Activated T-cell treated with anti-CD3 and anti-CD28 coated beads, Interleukin-2, amount 50 U/mL, for 24 hours (primary cell): ENCODE measurements at places on chromosomes 12 and 14.
A peak's percentile ranks its signal among the peaks of the same experiment; 100 is the strongest.

GRCh38 chr12:76927170-76927784, 48.5 kb upstream of the CSRP2 start:
- peak; percentile 42 for DNase-seq

- no peak for DNase-seq
Observed at GRCh38 chr14:54947230-54947629, 44.6 kb upstream of the GCH1 start.

GRCh38 chr14:37170237-37170636, 2.2 kb downstream of the SLC25A21 start:
- no peak for DNase-seq

GRCh38 chr14:55546212-55546874, 33.7 kb upstream of the KTN1 start:
- DNase-seq, result no peak

- DNase-seq, result no peak
Observed at GRCh38 chr14:64193821-64194220, 100.3 kb downstream of the ESR2 start.

GRCh38 chr12:108735855-108736254, 4.5 kb upstream of the CORO1C start:
- no peak for DNase-seq

- no peak for DNase-seq
Observed at GRCh38 chr14:81165188-81165587, 55.6 kb downstream of the GTF2A1 start.

DNA sequence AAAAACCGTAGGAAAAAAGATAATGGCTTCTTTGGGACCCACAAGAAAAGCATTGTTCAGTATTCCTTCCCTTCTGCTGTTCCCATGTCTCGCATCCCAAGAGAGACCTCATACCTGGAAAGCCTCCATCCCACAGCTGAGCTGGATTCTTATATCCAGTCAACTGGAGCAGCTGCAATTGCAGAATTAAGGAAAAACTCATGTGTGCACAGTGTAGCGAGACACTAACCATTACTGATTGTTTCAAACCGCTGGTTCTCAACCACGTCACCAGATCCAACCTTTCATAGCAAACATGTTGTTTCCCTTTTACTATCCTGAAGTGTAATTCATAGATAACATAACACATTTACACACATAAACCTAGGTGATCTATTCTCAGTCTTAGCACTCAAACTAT, 5.5 kb upstream of the RNASE10 start:
- no peak for DNase-seq

DNA sequence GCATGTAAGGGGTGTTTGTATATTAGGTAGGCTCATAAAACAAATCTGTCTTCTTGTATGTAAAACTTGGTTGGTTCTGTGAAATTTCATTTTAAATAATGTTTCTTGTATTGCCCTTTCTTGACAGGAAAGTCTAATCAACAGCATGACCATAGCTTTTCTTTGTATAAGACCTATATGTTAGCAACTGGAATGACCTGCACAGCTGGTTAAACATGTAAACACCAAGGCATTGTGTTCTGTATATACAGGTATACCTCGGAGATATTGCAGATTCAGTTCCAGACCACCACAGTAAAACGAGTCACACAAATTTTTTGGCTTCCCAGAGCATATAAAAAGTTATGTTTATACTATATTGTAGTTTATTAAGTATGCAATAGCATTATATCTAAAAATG, 183.6 kb downstream of the ERC1 start:
- DNase-seq, result no peak

DNA sequence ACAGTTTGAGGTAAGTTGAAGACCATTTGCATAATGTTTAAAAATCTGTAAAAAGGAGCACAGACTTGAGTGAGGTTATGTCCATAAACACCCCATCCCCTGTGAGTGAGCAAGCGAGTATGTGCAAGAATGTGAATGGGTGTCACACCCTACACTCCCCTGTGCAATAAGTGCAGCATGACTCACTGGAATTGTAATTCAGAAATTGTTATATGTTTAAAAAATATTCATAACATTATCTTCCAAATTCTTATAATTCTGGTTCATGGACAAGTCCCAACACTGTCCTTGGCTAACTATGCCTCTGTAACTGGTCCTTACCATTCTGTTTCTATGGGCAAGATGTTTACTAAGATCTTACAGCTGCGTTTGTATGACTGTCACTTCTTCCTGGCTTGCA, 207.8 kb upstream of the FAR2 start:
- DNase-seq, result no peak

DNA sequence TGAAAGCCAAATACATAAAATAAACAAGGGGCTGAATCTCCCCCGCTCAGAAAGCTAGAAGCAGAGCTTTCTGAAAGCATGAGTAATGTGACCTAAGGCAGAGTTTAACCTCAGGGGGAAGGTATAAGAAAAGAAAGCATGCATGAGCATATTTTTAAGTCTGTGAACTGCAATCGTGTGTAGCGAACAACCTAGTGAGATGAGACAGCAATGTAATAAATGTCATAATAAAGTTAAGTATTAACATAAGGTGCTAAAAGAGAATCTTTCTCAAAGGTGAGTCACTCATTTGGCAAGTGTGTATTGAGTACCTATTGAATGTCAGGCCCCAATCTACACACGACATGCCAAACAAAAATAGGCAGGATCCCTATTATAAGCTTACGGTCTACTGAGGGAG, 14.2 kb upstream of the WDR20 start:
- no peak for DNase-seq

GRCh38 chr12:99339663-99340062, 307.9 kb upstream of the GARIN6 start:
- no peak for DNase-seq

GRCh38 chr12:81953541-81953940, 194.4 kb upstream of the PPFIA2 start:
- DNase-seq, result no peak

DNA sequence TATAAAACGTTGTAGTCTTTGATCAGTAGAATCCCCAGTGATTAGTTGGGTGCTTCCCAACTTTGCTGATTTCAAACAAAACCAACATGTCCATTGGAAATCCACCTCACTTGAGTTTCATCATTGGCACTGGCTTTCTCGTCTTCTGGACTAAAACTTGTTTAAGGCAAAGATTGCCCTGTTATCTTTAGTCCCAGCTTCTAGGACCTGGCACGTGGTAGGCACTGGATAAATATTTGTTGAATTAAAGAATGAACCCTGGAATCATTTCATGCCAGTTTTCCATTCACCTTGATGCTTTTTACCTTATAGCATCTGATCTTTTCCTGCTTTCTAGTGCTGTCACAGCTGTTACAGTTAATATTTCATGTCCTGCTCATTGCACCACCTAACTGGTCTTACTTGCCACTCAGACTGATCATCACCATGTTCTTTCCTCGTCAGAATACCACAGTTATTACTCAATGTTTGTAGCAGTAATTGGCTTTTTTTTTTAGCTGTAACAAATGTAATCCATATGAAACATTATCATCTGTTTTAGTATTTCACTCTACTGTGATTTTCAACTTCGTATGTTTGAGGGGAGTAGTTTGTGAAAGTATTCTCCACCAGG, 7.3 kb upstream of the C12orf50 start:
- no peak for DNase-seq

GRCh38 chr12:119578112-119578511, 15.5 kb upstream of the TMEM233 start:
- no peak for DNase-seq

GRCh38 chr14:58839233-58839632, 201.5 kb downstream of the DACT1 start:
- no peak for DNase-seq

- DNase-seq, result no peak
Observed at GRCh38 chr12:95766356-95767019, 24.1 kb downstream of the NTN4 start.

DNA sequence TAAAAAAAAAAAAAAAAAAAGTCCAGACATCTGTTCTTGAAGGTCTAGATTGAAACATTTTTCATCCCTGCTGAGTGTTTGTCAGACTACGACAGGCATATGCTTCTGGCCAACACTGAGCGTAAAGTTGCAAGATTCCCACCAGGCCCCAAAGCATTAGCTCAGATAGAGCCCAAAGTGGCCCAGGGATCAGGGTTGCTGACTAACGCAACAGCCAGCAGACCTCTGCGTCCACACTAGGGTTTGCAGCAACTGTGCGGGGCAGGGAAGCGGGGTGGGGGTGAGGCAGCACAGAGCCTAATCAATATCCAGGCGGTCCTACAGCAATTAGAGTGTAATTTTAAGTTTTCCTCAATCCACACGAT, 55.7 kb downstream of the SSH1 start:
- DNase-seq, result no peak

DNA sequence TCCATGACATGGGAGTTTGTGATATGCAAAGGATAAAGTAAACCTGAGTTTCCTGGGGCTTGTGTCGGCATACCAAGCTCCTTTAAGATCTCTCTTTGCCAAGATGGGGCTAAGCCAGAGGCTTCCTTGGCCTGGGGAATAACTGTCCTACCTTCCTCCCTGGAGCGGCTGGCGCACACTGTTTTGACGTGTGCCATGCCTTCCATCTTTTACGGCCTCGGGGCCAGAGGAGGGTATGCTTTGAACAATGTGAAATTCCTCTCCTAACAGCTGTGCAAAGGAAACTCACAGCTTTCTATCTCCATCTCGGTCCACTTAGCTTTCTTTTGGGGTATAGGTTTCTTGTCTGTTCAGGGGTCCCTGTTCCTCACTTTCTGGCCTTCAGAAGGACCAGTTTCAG, 55.2 kb downstream of the NTF3 start:
- no peak for DNase-seq

- DNase-seq, result no peak
Observed at GRCh38 chr12:40618636-40619035, 73.6 kb upstream of the CNTN1 start.

- DNase-seq, result no peak
Observed at GRCh38 chr12:107335802-107336570, 242.6 kb upstream of the CRY1 start.

GRCh38 chr14:75579338-75579864, 981 bp downstream of the FLVCR2 start:
- no peak for DNase-seq

DNA sequence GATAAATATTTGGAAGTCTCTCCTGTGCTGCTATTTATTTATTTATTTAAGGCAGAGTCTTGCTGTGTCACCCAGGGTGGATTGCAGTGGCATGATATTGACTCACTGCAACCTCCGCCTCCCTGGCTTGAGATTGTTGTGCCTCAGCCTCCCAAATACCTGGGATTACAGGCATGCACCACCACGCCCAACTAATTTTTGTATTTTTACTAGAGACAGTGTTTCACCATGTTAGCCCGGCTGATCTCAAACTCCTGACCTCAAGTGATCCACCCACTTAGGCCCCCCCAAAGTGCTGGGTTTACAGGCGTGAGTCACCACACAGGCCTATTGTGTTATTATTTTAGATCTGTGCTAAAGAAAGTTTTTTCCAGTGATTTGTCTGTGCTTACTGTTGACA, 225.2 kb downstream of the CCER1 start:
- DNase-seq, result no peak

DNA sequence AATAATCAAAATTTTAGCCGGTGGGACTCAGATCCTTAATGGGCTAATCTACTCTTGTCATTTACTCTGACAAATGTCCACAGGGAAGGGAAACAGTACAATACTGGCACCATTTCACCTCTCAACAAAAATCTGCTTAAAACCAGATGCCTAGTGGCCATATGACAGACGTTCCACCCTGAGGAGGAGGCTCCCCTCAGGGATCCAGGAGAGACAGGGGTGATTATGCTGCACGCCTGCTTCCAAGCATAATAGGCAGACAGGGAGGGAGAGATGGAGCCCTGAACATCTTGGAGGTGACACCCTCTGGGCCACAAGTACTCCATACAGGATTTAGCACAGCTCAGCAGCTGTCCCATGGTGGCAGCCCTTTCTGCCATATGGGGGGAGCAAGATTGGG, 24.8 kb upstream of the AKAP6 start:
- DNase-seq, result no peak

- DNase-seq, result no peak
Observed at GRCh38 chr12:31783556-31783955, 54.7 kb upstream of the AMN1 start.

DNA sequence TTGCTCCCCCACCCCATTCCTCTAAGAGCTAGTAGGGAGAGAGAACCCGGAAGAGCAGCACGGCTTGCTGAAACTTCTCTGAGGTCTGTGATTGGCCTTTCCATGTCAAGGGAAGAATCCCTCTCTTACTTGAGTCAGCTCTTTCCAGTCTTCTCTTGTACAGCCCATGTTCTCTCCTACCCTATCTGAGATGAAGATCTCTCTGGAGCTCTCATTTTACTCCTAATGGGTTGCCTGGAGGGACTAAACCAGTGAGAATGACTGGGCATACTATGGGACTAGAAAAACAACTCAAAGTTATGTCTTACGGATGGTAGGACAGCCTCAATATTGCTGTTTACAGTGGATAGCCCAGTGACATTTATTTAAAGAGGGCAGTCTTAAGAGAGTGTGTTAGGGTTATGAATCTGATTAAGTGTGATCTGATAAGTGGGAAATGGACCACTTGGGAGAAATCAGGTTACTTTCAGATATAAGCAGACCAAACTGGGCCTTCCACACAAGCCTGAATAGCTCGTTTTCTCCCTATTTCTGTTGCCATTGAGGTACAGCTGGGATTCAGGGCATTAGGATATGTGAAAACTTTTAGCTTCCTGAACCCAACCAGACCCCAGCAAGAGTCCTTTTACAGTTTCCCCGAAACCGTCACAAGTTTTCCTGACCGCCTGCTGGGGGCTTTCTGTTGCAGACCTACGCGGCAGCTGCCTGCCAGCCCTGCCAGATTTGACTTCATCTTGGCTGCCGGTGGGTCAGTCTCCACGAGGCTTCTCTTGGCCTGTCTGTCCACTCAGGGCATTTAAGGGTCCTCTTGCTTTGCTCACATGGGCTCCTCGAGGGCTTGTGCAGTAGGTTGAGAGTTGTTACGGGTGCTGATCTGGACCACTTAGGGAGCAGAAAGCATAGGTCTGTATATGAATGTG, 16.9 kb downstream of the ETV6 start:
- DNase-seq, result no peak

DNA sequence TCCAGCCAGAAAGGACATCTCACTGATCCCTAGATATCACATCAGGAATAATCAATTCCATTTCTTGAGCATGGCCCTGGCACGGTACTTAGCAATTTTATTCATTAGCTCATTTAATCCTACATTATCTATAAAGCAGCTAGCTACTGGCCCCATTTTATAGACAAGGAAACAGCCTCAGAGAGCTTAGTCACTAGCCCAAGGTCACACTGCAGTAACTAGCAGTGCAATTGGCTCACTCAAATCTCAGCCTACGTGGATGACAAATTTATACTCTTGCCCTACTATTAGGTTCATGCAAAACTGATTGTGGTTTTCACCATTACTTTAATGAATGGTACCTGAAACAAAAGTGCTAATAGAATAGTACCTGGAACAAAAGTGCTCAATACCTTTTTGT, 41.7 kb downstream of the NUAK1 start:
- DNase-seq, result no peak

- no peak for DNase-seq
Observed at GRCh38 chr12:57989838-57990237, 48.5 kb downstream of the ATP23 start.
